COR-L47 (cell line): ENCODE measurements at places on chromosomes 16 and 17.
A peak's percentile ranks its signal among the peaks of the same experiment; 100 is the strongest.

GRCh38 chr16:11258553-11259492 is 2.8 kb upstream of the SOCS1 start:
- DNase-seq: no peak

DNA sequence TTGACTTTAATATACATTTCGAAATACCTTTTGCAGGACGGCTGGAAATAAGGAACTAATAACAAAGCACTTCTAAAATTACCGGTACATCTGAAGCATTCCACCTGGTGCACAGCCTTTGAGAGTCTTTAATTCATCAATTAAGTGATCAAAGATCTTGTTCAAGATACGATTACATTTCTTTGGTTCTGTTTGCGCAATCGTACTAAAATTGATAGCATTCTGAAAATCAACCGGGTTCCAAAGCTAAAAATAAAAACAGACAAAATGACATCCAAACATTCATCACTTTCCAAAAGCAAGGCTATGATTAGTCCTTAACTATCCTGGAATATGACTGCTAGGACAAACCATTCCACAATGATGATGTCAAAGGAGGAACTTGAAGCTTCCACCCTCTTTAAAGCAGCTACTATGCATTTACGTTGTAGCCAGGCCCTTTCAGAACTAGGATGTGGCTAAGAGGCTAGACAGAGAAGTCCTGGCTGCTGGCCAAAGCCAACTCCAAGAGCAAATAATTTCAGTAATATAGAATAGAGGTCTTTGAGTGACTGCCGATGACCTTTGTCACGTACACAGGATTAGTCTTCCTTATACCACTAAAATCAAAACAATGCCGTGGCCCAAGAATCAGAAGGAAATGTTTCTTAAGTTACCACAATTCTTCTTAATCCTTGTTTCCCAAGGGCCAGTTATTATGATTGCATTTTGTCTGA is 299.8 kb upstream of the PSMD7 start:
- DNase-seq: no peak

DNA sequence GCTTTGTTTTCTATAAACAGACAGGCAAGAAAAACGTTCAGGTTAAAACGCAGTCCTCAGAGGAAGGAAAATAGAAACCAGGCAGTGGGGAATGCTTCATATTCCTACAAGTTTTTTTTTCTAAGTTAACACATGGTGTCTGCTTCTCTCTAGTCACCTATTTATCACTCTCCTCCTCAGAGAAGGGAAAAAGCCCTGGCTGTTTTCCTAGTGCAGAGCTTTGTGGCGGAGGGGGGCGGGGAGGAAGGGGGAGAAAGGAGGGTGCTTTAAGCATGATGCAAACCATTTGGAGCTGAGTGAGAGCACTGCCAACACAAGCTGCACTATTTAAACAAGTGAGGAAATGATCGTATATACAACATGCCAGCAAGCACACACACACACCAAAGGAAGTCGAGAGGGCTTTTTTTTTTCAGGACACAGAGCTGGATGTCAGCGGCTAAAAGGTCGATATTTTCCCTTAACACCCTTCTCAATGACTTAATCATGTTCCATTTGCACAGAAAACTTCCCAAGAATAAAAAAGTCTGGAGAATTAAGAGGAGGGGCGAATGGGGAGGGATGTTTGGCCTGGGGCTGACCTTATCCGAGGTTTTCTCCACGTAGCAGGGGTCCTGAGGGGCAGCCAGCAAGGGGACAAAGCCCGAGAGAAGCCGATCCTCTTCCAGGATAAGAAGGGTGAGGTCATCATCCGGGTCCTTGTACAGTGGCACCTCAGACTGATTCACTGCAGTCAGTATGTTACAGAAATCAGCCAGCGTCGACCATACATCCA is 117.4 kb downstream of the HIC1 start:
- no peak for DNase-seq

- DNase-seq: no peak
Observed at GRCh38 chr17:19753051-19753509, 5.0 kb upstream of the ALDH3A1 start.

GRCh38 chr16:56647641-56648431 is 3.9 kb upstream of the MT1B start:
- no peak for DNase-seq

DNA sequence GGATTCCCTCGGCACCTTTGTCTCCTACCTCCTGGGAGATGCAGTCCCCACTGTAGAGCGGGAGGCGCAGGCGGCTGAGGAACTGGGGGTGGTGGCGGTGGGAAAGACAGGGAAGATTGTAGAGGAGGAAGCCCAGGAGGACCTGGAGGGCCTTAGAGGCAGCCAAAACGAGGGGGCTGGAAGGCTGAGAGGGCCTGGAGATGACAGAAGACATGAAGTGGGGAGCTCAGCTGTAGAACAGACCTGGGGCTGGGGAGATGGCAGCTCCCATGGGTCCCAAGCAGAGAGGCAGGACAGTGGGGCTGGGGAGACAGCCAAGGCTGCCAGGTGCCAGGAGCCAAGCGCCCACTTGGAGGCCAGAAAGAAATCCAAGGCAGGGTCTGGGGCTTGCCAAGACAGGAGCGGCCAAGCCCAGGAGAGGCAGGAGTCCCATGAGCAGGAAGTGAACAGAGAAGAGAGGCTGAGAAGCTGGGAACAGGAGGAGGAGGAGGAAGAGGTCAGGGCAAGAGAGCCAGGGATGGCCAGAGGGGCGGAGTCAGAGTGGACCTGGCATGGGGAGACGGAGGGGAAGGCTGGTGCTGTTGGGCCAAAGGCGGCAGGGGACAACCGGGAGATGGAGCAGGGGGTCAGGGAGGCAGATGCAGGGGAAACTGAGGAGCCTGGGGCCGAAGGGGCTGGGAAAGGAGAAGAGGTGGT is 803 bp downstream of the APOBR start:
- no peak for DNase-seq

- DNase-seq: no peak
Observed at GRCh38 chr17:16437083-16437482, 21.7 kb downstream of the TRPV2 start.

DNA sequence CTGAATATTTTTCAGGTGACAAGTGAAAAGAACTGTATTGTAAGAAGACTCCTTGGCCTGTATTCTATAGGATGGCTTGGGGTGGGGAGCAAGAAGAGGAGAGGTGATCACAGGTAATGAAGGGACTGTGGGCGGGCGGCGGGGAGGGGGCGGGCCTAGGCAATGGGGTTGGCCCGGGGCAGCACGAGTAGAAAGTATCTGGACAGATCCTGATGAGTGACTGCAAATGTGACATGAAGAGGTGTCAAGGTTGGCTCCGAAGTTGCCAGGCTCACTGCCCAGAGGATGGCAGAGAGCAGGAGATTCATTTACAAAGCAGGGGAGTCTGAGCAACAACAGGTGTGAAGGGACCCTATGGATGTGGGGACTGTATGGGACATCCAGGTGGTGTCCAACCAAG is 10.8 kb upstream of the G6PC1 start:
- no peak for DNase-seq

DNA sequence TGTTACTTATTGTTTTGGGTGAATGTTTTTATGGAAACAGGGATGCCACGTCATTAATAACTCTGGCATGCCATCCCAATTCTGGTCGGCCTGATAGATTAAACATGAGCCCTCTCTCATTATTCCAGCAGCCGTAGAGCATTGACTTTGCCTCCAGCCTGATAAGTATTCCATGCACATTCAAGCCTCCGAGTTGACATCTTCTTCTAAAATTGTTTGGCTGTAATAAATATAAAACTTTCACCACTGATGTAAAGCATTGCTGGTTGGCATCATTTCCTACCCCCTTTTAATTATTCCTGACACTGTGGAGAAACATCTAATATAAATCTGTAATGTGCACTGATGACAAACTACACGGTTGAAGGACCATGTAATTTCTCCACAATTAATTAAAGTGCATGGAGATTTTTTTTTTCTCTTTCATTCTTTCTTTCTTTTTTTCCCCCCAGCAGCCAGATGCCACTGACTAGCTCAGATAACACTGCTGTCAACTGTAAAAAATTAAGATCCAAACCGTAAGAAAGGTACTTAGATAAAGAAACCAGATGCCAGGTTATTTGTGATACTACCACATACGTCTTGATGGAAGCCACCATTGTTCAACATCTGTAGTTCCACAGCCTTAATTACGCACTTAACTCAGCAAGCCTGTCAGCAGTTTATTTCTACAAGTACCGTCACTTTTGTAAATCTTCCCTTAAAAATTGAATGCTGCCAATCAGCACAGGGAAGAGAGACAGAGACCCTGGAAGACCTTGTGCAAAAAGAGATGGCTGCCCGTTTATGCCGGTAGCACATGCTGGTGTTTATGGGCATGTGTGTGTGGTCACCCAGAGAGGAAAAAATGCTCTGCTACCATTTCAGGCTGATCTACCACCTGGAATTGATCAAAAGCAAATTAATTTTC is 237.7 kb downstream of the IRX3 start:
- no peak for DNase-seq

DNA sequence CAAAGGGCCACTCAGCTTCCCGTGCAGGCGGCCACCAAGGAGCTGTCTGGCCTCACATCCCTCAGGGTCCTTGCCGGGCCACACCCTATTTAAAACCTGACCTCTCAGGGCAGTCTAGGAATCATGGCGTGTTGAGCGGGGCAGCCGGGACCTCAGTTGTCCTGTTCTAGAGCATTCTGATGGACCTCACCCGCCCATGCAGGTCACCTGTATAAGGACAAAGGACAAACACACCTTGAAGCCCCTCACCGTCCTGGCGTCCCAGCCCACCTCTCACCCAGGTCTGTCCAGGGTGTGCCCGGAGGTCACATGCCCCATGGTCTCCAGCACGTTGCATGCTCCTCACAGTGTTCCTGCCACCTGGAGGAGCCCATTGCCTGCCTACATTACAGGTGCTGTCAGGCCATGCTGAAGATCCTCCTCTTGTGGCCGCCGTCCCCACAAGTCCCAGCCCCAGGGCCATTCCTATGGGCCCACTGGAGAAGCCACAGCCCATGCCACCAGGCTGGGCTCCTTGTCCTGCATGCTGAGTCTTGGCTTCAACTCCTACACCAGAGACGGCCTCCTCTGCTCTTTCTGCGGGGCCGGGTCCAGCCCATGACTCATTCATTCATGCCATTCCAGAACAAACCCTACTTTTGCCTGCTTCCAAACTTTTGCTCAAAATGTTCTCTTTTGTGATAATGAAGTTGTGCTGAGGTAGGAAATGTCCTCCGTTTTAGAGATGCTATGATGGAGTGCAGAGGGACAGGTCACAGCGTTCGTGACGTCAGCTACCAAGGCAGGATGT is 46.3 kb downstream of the PEMT start:
- no peak for DNase-seq

GRCh38 chr17:65345261-65346005 is 208.3 kb downstream of the RGS9 start:
- DNase-seq: no peak

DNA sequence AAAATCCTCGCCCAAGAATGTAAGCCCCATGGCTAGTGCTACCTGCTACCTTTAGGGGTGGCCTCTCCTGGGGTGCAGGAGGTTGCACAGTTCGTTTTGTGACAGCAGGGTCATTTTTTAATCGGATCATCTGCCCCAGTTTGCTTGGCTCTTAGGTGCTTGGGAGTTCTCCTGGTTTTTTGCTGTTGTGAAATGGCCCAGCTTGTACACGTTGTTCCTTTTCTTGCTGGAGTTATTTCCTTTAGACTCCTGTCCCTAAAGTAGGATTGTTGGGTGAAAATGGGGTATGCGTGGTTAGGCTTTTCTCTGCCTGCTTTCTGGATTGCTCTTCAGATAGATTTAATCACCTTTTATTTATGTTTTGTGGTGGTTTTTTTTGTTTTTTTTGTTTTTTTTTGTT is 25.8 kb downstream of the ABCC1 start:
- DNase-seq: no peak

- no peak for DNase-seq
Observed at GRCh38 chr16:220021-220420, 9.2 kb downstream of the LUC7L start.

- no peak for DNase-seq
Observed at GRCh38 chr16:47144559-47144877, 773 bp upstream of the NETO2 start.

- no peak for DNase-seq
Observed at GRCh38 chr17:55386796-55387332, 34.8 kb downstream of the MMD start.

DNA sequence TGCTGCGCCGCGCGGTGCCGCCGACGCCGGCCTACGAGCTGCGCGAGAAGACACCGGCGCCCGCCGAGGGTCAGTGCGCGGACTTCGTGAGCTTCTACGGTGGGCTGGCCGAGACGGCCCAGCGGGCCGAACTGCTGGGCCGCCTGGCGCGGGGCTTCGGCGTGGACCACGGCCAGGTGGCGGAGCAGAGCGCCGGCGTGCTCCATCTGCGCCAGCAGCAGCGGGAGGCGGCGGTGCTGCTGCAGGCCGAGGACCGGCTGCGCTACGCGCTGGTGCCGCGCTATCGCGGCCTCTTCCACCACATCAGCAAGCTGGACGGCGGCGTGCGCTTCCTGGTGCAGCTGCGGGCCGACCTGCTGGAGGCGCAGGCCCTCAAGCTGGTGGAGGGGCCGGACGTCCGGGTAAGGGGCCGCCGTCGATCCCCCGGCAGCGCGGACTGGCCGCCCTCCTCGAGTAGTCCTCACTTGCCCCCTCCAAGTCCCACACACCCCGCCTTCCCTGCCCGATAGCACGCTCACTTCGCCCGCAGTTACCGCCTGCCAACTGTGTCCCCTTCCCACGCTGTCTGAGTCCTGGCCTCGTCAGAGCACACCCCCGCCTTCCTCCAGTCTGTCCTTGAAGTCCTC is 470 bp downstream of the MLYCD start:
- DNase-seq: no peak

DNA sequence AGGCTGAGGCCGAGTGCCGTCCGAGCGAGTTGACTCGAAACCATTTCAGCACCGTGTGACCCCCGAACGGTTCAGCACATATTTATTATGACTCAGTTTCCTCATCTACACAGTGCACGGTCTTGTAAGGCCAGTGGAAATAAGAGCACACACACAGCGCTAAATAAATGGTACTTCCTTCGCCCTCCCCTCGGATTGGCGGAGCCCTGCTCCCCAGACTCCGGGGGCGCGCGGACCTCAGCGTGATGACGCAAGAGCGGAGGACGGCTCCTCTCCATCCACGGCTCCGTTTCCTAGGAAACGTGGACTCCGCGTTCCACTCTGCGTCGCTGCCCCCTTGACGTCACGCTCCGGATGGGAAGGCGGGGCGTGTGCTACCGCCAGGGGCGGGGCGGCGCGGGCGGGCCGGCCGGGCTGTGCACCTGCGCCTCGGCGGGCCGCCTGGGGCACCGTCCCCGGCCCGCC is at the start of gene PARD6A:
PARD6A (plus strand) TSS at position 397 of the 465 bp plus-strand sequence. CDS start 79 bp downstream, outside the sequence.
- peak; percentile 98 for DNase-seq

GRCh38 chr17:30788918-30789317 is 35.6 kb downstream of the CRLF3 start:
- no peak for DNase-seq
